Renal cortical epithelial cell (primary cell): ENCODE measurements at places on chromosomes 16 and 17.

- DNase-seq = no peak
Observed at GRCh38 chr17:50360486-50361115, 12.4 kb downstream of the MRPL27 start.

DNA sequence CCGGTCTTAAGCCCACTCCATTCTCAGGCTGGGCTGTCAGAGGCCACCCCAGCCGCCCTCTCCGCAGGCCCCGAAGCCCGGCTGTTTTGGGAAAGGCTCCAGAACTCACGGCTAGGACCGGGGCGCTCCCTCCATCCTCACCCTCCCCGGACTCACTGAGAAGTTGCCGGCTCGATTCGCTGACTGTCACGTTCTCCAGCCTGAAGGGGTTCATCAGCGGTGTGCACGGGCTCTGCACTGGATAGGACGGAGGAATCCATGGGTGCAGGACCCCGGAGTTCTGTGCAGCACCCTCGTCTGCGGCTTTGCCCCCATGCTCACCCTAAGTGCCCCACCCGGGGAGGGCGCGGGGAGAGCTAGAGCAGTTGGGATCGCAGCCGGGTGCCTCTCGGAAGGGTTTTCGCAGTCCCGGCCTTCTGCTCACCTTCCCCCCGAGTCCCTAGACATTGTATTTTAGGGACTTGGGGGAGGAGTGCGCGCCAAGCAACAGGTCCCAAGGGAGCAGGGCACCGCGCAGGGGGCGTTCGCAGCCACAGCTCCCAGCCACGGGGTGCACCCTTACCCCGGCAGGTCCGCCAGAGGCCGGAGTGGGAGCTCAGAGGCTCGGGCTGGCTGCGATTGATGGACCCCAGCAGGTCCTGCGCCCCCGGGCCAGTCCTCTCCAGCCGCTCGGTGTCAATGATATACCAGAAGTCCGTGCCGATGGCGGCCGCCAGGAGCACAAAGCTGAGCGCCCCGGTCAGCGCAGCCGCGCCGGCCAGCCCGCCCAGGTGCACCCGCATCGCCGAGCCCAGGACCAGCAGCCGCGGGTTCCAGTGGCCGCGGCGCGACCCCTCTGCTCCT, 1.0 kb downstream of the TMEM114 start:
- DNase-seq = no peak

DNA sequence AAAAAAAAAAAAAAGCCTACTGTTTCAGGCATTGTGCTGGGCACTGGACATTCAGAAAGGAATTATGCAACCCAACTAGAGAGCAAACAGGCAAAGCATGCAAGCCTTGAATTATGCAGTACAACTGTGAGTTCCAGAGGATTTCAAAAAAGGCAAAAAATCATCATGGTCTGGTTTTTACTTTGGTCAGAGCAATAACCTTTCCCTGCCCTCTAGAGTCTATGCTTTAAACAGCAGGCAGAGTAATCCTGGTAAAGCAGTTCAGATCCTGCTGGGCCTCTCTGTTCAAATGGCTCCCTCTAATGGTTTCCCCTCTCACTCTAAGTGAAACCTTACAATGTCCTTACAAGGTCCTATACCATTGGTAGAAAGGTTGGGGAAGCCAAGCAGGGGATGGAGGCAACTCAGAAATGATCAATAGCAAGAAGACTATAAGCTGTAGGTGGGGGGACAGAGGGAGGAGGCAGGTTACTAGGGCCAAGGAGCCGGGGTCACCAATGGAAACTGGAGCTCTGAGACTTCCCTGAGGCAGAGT, 4.6 kb upstream of the TAF15 start:
- peak; percentile 92 for DNase-seq

DNA sequence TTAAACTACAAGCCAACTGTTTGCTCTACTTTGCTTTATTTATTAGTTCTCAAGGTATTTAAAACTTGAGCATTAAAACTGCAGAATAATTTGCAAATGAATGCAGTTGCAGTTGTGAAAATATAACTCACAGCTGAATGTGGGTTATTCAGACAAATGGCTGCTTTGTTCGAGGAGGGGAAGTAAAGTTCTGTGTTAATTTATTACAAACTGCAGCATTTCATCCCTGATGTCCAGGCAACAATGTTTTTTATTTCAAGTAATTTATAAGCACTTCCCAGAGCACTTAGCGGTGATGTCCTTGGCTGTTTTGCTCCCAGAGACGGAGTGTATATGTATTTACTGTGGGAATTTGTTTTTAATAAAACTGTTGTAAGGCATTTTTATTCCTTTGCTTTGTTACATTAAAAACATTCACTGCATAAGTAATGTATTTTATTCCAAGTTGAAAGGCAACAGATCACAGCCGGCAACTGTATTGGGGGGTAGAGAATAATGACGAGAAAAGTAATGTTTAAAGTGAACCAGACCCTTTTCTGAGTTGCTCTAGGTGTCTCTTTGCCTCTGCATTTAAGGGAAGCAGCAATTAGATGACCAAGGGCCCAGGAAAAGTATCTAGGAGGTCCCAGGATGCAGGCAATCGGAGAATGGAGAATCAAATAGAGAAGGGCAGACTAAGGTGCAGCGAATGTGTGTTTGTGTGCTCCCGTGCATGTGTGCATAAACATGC, 291.2 kb upstream of the SALL1 start:
- no peak for DNase-seq

DNA sequence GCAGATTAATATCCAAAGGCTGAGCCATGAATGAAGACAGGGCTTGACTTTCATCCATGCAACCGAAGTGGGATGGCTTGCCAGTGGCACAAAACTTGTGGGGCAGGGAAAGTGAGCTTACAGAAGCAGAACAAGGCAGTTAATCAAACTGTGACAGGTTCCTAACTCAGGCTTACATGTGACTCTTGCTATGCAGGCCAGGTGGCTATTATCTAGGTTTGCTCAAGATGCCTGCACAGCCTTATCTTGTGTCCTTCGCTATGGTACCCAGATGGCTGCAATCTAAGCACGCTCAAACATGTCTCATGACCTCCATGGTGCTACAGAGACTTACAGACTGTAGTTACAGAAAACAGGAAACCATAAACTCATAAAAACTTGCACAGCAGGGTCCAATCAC, 8.6 kb upstream of the DNAH9 start:
- no peak for DNase-seq

DNA sequence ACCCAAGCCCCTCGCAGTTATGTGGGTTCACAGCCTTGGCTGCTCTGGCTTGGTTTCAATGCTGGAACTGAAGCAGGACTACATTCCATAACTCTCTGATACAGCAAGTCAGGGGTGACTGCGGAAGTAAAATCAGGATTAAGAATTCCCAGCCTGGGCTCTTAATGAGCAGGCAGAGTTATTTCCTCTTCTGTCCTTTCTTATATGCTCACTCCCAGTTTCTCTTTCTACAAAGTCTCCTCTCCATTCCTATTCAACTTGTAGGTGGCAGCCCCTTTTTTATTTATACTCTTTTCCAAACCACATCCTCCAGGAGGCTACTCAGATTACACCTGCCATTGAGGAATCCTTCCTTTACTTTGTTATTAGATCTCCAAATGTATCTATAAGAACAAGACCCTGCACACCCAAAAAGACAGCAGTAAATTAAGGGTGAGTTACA, 40.3 kb downstream of the HOXB1 start:
- peak; percentile 61 for DNase-seq

GRCh38 chr17:51857052-51857597, 301.4 kb downstream of the CA10 start:
- no peak for DNase-seq

GRCh38 chr16:1354815-1355540, 3.2 kb downstream of the GNPTG start:
- DNase-seq = no peak

DNA sequence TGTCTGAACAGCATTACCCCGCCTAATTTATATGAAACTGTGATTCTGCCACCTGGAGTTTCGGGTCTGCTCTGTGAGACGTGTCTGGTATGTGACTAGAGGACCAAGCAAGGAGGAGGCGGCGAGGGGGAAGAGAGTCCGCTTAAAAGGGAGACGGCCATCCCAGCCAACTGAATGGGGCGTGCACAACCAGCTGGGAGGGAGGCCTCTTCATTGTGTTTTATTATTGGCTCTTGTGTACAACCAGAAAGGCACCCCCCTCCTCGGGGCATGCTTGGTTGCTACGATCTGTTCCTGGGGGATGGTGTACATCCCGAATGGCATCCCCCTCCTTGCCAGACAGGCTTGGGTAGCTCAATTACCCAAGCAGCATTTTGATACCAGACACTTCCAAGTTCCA, 384.5 kb upstream of the SALL1 start:
- DNase-seq = no peak

- DNase-seq = no peak
Observed at GRCh38 chr16:53058441-53058840, 3.6 kb downstream of the CHD9 start.

GRCh38 chr16:79595931-79596450, 4.5 kb downstream of the MAF start:
- no peak for DNase-seq
